ENCODE measurements at places on chromosomes 2 and 18.
A peak's percentile ranks its signal among the peaks of the same experiment; 100 is the strongest.

DNA sequence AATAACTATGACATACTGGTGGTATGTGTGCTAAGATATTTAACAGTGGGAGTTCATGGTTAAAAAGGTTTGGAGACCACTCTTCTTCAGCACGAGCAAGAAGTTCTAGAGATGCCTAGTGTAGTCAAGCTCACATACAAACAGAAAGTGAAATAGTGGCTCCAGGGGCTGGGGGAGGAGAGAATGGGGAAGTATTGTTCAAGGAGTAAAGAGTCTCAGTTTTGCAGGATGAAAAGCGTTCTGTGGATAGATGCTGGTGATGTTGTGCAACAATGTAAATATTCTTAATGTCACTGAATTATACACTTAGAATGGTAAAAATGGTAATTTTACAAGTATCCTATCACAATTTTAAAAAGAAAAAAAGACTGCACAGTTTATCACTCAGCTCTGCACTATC lies 29.0 kb upstream of the EPAS1 start:
- peak; percentile 76 for DNase-seq

GRCh38 chr2:47079515-47080412 lies 75.3 kb downstream of the STPG4 start:
- no peak for DNase-seq

- DNase-seq = no peak
Observed at GRCh38 chr18:34281290-34281689, 56.6 kb upstream of the NOL4 start.

DNA sequence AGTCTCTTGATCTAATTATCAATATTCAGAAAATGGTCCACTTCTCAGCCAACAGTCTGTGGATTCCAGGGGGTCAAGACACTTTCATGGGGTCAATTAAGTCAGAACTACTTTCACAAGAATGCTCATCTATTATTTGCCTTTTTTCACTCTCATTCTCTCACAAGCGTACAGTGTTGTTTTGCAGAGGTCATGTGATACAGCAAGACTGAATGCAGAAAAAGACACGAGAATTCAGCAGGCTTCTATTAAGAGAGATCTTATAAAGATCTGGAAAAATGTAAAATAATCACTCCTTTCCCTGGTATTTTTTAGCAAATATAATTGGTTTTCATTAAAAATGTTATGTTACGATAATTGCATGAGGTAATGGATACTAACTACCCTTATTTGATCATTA lies 8.7 kb downstream of the RPRD1A start:
- DNase-seq = no peak

DNA sequence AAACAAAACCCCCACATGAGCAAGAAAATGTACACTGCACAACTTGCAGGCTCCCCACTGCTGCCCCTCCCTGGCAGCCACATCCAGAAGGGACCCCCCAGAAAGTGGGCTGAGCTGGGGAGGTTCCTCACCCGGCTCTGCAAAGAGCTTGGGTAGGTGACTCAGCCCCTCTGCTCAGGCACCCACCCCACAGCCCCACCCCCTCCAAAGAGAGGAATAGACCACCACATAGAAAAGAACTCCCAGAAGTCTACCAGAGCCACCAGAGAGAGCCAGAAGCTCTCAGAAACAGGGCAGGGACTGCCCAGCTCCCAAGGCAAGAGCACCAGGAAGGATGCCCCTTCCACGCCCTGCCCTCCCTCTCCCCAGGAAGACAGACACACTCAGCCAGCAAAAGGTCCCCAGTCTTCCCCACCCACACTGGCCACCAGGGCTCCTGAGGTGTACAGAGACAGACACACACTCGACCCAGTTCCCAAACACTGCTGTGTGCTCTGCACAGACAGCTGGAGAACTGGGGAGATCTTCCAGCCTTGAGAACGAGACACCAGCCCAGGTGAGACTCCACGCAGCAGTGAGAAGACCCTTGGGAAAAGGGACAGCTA lies 28.2 kb downstream of the BIN1 start:
- no peak for DNase-seq

- no peak for DNase-seq
Observed at GRCh38 chr2:169222665-169223064, 139.7 kb downstream of the LRP2 start.

DNA sequence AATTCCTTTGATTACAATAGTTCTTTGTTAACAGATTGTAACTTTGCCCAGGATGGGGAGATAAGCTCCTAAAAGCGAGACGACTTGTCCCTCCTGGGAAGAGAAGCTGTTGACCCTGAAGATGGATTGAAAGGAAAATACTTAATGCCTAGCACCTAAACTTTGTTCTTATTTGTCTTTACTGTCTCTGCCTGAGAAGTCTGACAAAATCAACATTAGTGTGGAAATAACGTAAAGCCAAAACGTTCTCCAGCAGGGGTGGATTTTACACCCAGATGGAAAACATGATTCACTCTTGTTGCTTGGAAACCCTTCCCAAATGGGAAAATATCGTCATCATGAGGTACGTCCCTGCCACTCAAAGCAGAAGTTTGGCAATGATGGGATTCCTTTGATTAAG lies 450.1 kb downstream of the SLC4A3 start:
- no peak for DNase-seq

GRCh38 chr18:79429785-79430281 lies 34.1 kb downstream of the NFATC1 start:
- peak; percentile 65 for DNase-seq

DNA sequence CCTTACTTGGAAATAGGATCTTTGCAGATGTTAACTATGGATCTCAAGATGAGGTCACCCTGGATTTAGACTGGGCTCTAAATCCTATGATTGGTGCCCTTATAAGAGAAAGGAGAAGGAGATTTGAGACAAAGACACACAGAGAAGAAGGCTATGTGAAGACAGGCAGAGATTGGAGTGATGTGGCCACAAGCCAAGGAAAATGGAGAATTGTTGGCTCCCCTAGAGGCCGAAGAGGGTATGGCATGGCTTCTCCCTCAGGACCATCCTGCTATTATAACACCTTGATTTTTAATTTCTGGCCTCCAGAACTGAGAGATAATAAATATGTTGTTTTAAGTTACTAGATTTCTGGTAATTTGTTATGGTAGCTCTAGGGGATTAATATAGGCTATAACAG lies 7.6 kb downstream of the CYBRD1 start:
- DNase-seq = no peak

DNA sequence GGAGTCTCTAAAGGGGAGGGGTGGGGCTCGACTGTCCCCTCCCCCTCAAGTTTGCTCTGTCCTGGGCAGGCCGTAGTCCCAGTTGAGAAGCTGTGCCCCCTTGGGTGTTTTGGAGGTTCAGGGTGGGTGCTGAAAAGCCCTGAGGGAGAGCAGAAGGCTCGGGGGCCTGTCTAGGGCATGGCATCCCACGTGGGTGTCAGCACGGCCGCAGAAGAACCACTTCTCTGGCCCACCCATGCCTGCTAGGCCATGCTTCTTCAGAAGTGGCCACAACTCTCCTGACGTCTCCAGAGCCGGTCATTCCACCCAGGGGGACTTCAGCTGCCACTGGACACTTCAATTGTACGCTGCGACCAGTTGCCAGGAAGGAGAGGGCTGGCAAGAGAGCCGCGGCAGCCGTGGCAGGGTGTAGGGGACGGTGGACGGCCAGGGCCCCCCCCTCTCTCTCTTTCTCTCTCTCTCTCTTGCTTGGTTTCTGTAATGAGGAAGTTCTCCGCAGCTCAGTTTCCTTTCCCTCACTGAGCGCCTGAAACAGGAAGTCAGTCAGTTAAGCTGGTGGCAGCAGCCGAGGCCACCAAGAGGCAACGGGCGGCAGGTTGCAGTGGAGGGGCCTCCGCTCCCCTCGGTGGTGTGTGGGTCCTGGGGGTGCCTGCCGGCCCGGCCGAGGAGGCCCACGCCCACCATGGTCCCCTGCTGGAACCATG lies at the start of gene INPP5D:
INPP5D (plus strand) TSS at position 546 of the 704 bp plus-strand sequence; CDS start at position 683, 137 bp downstream.
- peak; percentile 92 for DNase-seq

- no peak for DNase-seq
Observed at GRCh38 chr2:216349366-216349765, 22.9 kb downstream of the MARCHF4 start.

GRCh38 chr2:75403991-75404428 lies 156.7 kb downstream of the EVA1A start:
- DNase-seq = peak; percentile 46
